T-helper 17 cell (primary cell): ENCODE measurements at places on chromosomes 6 and 20.

GRCh38 chr20:41352666-41353065, 12.0 kb downstream of the LPIN3 start:
- DNase-seq, result no peak

GRCh38 chr6:169266746-169267591, 13.3 kb upstream of the THBS2 start:
- no peak for DNase-seq

- no peak for DNase-seq
Measured at GRCh38 chr6:127182501-127182900, 64.0 kb downstream of the RSPO3 start.

DNA sequence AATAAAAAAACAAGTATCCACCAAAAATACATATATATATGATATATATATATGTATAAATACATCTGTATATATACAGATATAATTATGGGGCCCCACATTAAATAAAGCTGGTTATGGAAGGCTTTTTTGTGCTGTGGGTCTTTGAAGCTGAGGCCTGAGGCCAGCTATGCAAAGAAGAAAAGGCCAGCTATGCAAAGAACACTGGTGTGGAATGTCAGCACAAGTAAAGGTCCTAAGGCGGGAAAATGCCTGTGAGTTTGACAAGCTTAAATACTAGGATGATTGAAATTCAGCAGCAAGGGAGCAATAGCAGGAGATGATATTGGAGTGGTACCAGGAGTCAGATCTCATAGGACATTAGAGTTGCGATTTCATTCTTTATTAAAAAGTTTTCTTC, 25.2 kb downstream of the ADGRF1 start:
- DNase-seq, result no peak

- DNase-seq, result no peak
Measured at GRCh38 chr6:699319-699718, 6.4 kb upstream of the EXOC2 start.
